ENCODE measurements at places on chromosomes 12 and 14.
A peak's percentile ranks its signal among the peaks of the same experiment; 100 is the strongest.

GRCh38 chr14:75610834-75611233, 32.4 kb downstream of the FLVCR2 start:
- DNase-seq: no peak

- no peak for DNase-seq
Measured at GRCh38 chr12:105928436-105928835, 210.3 kb downstream of the NUAK1 start.

GRCh38 chr14:67240168-67240932, 885 bp upstream of the PALS1 start:
- DNase-seq: peak; percentile 56

DNA sequence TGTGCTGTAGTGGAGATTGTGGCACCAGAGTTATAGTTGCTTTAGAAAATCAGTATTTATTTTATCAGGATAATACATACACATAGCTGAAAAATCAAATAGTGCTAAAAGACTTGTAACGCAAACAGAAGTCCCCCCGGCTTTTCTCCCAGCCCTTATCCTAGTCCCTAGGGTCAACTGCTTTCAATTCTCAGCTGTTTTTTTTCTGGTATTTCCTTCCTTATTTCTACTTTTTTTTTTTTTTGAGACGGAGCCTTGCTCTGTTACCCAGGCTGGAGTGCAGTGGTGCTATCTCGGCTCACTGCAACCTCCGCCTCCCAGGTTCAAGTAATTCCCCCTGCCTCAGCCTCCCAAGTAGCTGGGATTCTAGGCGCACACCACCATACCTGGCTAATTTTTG, 8.4 kb upstream of the CTDSP2 start:
- no peak for DNase-seq

DNA sequence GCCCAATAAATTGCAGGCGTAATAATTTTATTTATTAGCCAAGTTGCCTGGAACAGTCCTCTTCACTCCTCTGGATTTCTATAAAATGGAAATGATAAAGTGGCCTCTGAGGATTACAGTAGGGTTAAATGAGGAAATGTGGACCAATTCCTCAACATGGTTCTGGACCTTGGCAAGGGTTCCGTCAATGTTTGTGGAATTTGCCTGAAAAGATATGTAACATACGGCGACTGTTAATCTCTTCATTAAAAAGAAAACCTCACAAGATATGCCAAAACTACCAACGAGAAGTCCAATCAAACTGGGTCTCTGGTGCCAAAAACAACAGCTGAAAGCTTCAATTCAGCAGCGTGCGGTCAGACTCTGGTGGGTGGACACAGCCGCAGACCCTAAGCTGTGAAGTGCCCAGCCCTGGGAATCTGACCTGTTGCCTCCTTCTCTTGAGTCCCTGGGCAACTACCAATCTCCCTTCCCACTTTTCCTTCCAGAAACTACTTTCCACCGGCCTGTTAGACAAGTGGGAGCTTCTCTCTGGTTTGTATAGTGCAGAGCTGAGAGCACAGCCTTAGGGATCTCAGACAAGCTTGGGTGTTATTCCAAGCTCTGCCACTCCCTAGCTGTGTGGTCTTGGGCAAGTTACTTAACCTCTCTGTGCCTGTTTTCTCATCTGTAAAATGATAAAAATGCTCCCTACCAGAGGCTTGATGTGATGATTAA, 190.5 kb upstream of the GSC start:
- peak; percentile 61 for DNase-seq

GRCh38 chr14:99327458-99328250, 55.7 kb upstream of the BCL11B start:
- DNase-seq: no peak

DNA sequence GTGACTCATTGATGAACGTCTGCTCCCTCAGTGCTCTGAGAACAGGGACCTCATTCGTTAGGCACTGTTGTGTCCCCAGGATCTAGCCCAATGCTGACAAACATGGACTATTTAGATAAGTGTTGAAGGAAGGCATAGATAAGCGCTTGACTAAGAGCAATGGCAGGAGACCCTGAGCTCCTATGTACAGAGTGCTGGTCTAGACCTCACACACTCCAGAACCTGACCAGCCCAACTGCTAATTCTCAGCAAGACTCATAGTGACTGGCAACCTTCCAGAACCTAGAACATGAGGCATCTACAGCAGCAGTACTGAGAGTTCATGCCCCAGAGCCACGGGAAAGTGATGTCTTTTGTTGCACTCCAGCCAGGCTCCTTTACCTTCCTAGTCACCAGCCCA, 69.2 kb downstream of the CRACR2A start:
- DNase-seq: no peak

DNA sequence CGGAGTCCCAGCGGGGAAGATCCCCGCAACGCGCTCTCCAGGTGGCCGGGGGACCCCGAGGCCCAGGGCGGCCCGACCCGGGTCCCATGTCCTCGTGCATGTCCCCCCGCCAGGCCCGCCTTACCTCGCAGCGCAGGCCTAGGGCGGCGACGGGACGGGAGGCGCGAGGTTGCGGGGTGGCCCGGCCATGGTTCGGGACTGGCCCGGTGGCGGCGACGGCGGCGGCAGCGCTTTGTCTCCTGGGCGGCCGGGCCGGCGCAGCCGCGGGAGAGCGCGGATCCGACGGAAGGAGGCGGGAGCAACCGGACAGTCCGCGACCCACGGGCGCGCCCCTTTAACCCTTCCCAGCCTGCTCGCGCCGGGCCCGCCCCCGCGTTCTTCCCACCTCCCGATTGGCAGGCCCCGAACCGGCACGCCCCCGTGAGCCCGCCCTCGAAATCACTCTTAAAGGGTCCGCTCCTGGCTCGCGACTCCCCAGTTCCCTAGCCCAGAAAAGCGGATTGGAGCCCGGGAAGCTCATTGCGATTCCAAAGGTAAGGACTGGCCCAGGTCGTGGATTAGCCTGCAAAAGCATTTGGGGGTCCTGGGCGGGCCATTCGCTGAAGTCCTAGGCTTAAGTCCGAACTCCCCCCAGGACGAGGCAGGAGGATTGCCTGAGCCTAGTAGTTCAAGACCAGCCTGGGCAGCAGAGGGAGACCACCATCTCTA, at the start of gene PHETA1:
Gene PHETA1, minus strand, starts transcription at position 308 of the 708 bp plus-strand sequence. CDS start 5,668 bp downstream, outside the sequence.
- DNase-seq: peak; percentile 99

DNA sequence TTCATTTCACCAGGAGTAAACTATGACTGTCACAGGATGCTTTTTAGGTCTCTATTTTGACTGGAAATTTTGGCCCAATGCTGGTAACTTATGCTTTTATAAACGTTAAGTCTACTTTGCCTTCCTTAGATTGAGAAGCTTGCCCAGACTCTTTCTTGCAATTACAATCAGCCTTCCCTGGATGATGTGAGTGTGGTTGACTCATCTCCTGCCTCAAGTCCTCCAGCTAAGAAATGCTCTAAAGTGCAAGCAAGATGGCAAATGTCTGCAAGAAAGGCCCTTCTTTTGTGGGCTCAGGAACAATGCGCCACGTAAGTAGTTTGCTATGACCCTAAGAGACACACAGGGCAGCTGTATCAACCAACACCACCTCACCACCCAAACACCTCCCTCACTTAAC, 96.9 kb downstream of the SYNE2 start:
- no peak for DNase-seq

DNA sequence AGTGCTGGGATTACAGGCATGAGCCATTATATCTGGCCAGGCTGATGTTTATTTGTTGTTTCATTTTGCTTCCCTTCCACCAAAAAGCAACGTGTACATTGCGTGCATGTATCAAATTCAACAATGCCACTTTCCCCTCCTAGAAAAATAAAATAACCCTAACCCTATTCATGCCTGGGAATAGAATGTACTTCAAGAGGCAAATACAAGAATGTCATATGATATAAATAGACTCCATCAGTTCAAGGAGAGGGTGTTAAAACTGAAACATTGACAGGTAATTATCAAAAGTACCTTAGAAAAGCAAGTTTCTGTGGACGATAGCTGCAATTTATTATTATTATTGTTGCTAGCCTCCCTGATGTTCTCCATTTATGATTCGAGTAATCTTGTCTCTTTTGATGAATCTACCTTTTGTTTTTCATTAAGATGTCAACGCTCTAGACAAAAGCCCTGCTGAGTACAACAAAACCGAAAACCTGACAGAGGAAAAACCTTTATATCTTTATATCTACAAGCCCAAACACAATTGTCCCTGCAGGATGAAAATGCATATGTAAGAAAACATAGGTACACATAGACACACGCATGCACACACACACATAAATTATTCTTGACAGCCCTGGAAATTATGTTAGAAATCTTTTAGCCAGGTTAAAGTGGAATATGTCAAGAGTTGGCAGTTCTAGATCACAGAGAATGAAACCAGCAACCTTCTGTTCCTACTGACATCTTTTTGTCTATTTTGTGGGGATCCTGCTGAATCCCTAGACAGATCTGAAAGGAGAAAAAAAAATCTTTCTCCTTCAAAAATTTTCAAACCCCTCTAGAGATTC, 98.9 kb downstream of the BTG1 start:
- DNase-seq: no peak
